ENCODE measurements at places on chromosomes 4 and X.

- DNase-seq: peak; percentile 87
Observed at GRCh38 chr4:186845137-186845842, 121.6 kb upstream of the FAT1 start.

DNA sequence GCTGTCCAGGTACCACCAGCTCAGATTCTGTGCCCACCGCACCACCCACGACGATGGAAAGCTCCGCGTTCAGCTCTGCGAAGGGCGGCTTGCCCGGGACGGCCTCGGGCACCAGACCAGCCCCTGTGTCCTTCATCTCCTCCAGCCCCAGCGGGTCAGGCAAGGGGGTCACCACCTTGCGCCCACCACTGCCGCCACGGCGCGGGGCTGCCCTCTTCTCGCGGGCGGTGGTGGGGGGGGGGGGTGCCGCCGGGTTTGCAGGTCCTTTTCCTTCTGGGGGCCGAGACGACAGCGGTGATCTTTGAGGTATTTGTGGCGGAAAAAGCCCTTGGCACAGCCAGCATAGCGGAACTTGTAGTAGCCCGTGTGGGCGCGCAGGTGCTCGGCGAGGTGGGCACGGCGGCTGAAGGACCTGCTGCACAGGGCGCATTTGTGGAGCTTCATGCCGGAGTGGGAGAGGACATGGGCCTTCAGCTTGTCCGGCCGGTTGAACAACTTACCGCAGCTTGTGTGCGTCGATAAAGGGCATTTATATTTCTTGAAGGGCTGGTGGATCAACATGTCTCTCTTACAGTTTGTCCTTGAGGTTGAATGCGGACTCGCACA, 50.9 kb downstream of the CFAP299 start:
- DNase-seq: no peak

DNA sequence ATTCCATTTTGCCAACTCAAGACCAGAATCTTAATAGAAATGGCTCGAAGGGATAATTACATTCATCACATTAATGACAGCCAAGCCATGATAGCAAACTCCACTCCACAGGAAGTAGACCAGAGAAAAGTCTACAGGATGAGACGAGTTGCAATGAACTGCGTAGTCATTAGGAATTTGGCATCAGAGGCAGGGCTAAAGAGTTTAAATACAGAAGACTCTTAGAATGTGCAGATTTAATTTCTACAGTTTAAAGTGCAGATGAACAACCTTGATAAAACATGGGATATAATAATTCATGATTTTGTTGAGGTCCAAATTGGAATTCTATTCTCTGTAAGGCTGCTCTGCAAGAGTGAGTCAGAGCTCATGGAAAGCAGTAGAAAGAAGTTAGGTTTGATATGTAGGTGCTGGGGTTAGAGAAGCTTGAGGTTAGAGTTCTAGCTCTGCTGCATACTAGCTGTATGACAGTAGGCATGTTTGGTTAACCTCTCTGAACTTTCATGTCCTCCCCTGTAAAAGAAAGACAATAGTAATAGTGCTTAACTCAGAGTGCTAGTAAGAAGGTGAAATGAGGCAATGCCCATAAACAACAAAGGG, 32.2 kb downstream of the LNX1 start:
- peak; percentile 72 for DNase-seq

- DNase-seq: no peak
Observed at GRCh38 chrX:40473460-40474204, 107.1 kb upstream of the ATP6AP2 start.

DNA sequence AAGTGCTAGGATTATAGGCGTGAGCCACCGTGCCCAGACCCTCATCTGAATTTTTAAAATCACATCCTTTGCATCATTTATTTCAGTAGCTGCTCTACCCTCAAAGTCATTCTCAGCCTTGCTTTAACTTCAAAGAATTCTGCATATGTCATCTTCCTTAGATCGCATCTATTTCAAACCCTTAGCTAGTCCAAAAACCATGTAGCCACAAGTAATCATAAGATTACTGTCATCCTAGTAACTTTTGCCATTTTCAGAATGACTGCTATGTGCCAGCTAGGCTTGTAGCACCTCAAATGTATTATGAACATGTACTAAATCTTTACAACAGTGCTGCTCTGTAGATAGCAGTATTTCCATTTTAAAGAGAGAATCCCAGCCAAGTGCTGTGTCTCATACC, 45.5 kb upstream of the KLF3 start:
- DNase-seq: no peak

DNA sequence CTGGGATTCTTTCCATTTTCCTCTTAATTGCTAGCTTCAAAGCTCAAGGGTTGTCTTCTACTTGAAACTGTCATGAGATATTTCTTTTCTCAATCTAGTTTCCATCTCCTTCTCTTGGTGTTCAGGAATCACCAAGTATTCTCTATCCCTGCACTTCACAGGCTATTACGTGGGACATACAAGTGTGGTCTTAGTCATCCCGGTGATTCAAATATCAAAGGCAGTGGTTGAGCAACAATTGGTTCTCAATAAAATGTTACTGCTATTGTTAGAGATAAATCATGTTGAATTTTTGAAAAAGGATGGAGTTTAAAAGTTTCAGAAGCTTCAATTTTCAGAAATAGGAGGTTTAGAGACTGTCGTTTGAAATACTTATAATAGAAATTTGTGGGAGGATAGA, 812.9 kb downstream of the FSTL5 start:
- no peak for DNase-seq

GRCh38 chr4:169626331-169627282, 6.2 kb downstream of the CLCN3 start:
- no peak for DNase-seq

- DNase-seq: no peak
Observed at GRCh38 chrX:154506483-154507332, 9.3 kb downstream of the FAM3A start.

- DNase-seq: no peak
Observed at GRCh38 chr4:56703378-56703777, 22.3 kb upstream of the HOPX start.

DNA sequence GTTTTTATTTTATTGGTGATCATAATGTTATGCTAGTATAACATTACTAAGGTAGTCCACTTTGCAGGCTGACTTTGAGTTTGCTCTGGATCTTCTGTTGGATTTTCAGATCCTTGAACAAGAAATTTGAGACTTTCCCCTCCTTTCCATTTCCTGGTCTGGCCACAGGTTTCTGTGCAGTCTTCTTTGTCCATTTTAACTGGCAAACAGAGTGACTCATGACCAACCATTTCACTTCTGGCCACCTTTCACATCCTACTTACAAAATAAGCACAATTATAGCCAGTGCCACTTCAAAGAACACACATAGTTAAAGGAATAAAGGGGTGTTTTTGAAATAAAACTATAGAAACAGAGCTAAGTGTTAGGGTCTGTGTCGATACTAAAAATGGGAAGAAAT, 8.4 kb downstream of the ANK2 start:
- peak; percentile 12 for DNase-seq

- no peak for DNase-seq
Observed at GRCh38 chr4:100609810-100610209, 92.0 kb upstream of the EMCN start.

DNA sequence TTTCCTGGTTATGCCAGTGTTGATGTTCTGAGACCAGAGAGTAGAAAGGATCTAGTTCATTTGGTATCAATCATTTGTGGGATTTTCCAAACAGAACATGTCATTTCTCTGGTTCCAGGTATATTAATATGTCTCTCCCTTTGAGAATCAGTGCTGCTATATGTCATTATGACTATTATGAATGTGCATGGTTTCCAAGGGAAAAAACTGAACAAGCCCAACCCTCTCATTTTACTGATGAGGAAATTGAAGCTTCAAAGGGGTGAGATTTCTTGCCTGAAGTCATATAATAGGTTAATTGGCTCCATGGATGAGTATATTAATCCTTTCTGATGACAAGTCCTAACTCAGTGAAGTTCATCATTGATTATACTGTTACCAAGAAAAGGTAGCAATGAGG, 31.9 kb downstream of the RUFY3 start:
- DNase-seq: no peak

DNA sequence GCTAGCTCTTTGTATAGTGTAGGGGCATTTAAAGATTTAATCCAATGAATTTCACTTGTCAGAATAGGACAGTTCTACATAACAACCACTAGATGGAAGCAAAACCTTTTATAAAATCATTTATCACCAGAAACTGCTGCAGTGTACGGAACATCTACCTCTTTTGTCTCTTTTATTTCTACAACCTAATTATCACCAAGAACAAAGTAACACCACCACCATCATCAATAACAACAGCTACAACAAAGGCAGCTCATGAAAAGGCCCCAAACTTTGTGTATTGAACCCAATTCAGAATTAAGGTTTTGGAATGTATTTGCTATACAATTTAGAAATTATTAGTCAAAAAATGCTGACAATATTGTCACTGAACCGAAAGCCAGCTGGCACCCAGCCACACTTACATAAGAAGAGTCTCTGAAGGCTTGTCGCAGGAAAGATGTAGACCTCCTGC, 260.9 kb upstream of the RPS6KA3 start:
- no peak for DNase-seq

DNA sequence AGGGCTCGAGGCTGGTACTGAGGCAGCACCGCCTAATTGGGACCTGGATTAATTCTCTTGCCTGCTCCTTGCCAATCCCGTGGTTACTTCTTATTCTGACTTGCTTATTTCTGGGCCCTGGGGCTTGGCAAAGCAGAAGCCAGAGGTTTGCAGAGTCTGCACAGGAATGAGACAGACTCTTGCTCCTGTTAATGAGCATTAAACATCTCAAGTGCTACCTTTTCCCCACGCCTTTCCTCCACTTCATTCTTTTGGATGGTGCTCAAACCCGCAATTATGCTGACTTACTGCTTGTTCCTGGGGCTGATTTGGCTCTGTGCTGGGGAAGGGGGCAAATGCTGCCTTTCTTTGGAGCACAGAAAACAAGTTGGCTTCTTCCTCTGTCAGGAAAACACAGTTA, 16.5 kb upstream of the STOX2 start:
- DNase-seq: no peak

- DNase-seq: no peak
Observed at GRCh38 chrX:40082447-40083119, 15.2 kb downstream of the BCOR start.

DNA sequence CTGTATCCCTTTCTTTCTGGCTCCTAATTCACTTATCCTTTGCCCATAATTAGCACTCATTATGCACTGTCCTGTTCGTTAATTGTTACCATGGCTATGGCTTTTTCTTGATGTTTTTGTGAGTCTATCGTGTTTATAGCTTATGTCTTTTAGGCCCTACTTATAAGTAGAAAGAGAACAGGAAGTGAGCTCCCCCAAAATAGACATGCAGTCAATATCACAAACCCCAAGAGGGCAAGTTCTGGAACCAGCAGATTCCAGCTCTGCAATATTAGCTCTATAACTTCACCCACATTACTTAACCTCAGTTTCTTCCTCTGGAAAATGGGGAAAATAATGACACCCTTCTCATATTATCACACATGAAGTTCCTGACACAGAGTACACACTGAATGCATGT, 7.4 kb upstream of the HS3ST1 start:
- no peak for DNase-seq

DNA sequence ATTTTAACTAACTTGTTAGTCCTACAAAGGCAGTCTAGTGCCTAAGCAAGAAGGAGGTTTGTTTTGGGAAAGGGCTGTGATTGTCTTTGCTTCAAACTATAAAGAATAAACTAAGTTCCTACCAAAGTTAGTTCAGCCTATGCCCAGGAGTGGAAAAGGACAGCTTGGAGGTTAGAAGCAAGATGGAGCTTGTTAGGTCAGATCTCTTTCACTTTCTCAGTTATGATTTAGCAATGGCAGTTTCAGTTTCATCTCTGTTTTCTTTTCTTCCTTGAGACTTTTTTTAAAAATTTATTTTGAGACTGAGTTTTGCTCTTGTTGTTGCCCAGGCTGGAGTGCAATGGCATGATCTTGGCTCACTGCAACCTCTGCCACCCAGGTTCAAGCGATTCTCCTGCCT, 82.9 kb upstream of the NLGN4X start:
- no peak for DNase-seq

GRCh38 chrX:21959362-21960051, 19.0 kb downstream of the SMS start:
- DNase-seq: no peak

DNA sequence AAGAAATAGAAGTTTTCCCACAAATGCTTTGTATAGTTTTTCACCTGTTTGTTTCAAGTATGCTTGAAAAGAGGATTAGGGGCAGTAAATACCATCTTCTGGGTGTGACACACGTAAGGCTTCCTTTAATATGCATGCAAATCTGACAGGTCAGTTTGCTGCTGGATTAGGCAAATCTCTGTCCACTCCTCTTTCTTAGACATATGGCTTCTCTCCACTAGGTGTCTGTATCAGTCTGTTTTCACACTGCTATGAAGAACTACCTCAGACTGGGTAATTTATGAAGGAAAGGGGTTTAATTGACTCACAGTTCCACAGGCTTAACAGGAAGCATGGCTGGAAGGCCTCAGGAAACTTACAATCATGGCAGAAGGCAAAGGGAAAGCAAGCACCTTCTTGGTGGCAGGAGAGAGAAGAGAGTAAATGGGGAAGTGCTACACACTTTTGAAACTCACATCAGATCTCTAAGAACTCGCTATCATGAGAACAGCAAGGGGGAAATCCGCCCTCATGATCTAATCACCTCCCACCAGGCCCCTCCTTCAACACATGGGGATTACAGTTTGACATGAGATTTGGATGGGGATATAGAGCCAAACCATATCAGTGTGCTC, 66.9 kb downstream of the TAB3 start:
- peak; percentile 3 for DNase-seq

DNA sequence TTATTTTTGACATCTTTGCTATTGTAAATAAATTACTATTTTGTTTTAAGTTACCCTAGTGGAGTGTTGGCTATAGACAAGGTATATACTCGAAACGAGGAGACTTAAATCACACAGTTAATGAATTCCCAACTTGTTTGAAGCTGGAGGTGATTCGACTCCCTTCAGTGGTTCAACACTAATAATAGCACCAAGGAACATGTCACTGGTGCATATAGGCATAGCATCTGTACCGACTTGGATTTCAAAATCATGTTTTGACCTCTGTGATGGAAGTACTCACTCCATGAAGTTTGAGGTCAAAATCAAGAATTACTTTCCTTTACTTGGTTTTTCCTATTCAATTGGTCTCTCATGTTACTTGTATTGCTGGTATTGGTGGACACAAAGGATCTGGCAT, 66.5 kb downstream of the ZFX start:
- no peak for DNase-seq

- DNase-seq: peak; percentile 97
Observed at GRCh38 chr4:40255393-40256281, 58.8 kb downstream of the RHOH start.

Data from fibroblast of skin of right biceps (primary cell).